Ascending aorta (tissue), 2 donors: ENCODE measurements at places on chromosomes 13 and 19. TPM values are rescaled to one million over a fixed set of nuclear protein-coding genes. Genes with fewer than 3 reads are reported as not detected.

GRCh38 chr13:36346222-36347083 is at the start of gene SPART:
Gene SPART (minus strand): TSS chr13:36346394. CDS start chr13:36335830, 10,564 bp downstream.
- H3K4me3 ChIP-seq: peak within 1 kb of the TSS; percentile 88
- no peaks in the 10 kb centered on the region for H3K4me1 ChIP-seq
- H3K36me3 ChIP-seq: no peaks in the 10 kb centered on the region
- peak; percentile 96 for DNase-seq

GRCh38 chr13:64962404-64962803 is 2267.7 kb downstream of the PCDH9 start:
- H3K4me3 ChIP-seq: no peak overlapping the region
- H3K4me1 ChIP-seq: no peaks in the 10 kb centered on the region
- DNase-seq: no peak
- H3K27me3 ChIP-seq: no peaks in the 10 kb centered on the region
- no peaks in the 10 kb centered on the region for H3K36me3 ChIP-seq

GRCh38 chr13:40024204-40024966 is 368.9 kb downstream of the COG6 start:
- H3K36me3 ChIP-seq: no peaks in the 10 kb centered on the region
- H3K27me3 ChIP-seq: no peaks in the 10 kb centered on the region
- H3K4me3 ChIP-seq: no peak overlapping the region
- no peaks in the 10 kb centered on the region for H3K4me1 ChIP-seq
- DNase-seq: no peak

DNA sequence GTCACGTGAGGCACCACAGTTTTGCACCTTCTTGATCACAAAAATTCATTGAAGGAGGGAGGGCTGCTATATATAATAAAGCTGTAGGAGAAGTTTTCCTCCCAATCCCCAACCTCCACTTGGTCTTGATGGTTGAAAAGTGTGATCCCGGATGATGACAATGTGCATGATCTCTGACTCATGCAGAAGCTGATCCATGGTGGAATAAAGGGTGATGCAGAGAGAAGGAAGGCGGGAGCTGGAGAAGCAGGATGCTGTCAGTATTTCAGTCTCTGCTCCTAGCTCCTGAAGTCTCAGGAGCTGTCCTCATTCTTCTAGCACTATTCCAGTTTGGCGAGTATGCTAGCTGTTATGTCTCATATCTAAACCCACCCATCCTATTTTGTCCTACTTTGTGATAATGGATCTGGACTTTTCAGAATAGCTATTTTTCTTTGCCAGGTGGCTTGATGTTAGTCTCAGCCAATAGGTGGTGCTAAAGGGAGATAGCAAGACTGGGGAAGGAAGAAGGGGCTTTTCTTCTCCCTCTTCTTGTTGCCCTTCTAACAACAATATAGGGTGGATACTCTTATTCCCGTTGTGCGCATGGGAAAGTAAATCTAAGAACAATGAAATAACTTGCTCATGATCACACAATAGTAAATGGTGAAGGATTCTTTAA is 65.6 kb upstream of the HTR2A start:
- no peak for DNase-seq
- H3K4me1 ChIP-seq: no peaks in the 10 kb centered on the region
- H3K27ac ChIP-seq: no peak overlapping the region
- no peaks in the 10 kb centered on the region for H3K36me3 ChIP-seq
- no peak overlapping the region for H3K4me3 ChIP-seq

- DNase-seq: no peak
- no peaks in the 10 kb centered on the region for H3K36me3 ChIP-seq
- H3K27me3 ChIP-seq: no peaks in the 10 kb centered on the region
- H3K27ac ChIP-seq: no peak overlapping the region
- H3K4me1 ChIP-seq: peaks cover 29% of the 10 kb centered on the region
Observed at GRCh38 chr19:1097810-1098176, 2.6 kb upstream of the POLR2E start.

DNA sequence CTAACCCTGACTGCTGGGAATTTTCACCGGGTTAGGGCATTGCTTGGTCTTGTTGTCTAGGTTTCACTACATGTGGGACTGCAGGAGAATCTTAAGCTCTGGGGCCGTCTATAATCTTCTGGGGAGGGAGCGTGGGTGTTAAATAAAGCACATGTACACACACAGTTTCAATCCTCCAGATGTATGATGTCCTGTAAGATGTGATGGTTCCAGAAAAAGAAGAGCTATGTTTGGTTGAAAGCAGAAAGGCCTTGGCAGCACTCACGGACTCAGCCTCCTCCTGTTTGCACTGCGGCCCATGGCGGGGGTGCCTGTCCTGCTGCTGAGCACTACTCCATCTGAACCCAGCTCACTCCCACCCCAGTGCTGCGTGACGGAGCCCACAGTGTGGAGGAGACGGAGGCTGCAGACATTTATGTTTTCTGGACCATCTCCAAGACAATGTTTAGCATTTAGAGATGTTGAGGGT is 343.5 kb downstream of the TEX29 start:
- DNase-seq: no peak
- no peaks in the 10 kb centered on the region for H3K27me3 ChIP-seq
- H3K4me1 ChIP-seq: no peaks in the 10 kb centered on the region
- no peak overlapping the region for H3K4me3 ChIP-seq
- no peak overlapping the region for H3K27ac ChIP-seq
- no peaks in the 10 kb centered on the region for H3K36me3 ChIP-seq

- H3K4me1 ChIP-seq: no peaks in the 10 kb centered on the region
- no peak for DNase-seq
- H3K27me3 ChIP-seq: no peaks in the 10 kb centered on the region
- H3K27ac ChIP-seq: no peak overlapping the region
- H3K4me3 ChIP-seq: no peak overlapping the region
Observed at GRCh38 chr19:7743425-7743841, 3.9 kb downstream of the CD209 start.

The SIX5 gene
- 39.2 TPM for total RNA-seq

The RXFP2 gene
- total RNA-seq: not detected

The SIGLECL1 gene
- not detected for total RNA-seq

The OR7A5 gene
- not detected for total RNA-seq

The ICAM1 gene
- total RNA-seq: 74.8 TPM

The IGFL1 gene
- total RNA-seq: not detected
